ENCODE measurements at places on chromosomes 16 and 17. TPM values are rescaled to one million over a fixed set of nuclear protein-coding genes. Genes with fewer than 3 reads are reported as not detected.
A peak's percentile ranks its signal among the peaks of the same experiment; 100 is the strongest.

DNA sequence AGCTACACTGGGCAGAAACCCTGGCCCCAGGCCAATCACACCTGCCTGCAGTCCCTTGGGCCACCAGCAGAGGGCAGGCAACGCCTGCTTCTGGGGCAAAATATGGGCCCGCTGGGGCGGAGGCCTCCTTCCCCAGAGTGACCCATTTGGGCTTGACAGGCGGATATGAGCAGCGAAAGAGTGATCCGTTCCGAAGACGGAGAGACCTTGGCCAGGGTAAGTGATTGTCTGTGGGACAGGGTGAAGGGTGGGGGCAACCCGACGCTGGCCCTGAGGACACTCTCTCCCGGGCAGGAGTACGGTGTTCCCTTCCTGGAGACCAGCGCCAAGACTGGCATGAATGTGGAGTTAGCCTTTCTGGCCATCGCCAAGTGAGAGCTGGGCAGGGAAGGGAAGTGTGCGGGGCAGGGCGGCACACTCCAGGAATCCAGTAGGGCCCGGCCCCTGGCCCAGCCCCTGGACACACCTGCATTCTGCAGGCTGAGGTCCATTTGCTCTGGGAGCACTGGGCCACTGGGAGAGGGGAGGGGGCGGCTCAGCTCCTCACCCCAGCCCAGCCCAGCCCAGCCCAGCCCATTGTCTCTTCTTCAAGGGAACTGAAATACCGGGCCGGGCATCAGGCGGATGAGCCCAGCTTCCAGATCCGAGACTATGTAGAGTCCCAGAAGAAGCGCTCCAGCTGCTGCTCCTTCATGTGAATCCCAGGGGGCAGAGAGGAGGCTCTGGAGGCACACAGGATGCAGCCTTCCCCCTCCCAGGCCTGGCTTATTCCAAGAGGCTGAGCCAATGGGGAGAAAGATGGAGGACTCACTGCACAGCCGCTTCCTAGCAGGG lies 3.5 kb upstream of the NHERF1 start:
- H3K27ac ChIP-seq: peak overlapping the region; percentile 87
- no peaks in the 10 kb centered on the region for H3K36me3 ChIP-seq
- peaks cover 19% of the 10 kb centered on the region for H3K27me3 ChIP-seq
- H3K4me3 ChIP-seq: peak overlapping the region; percentile 58
- DNase-seq: peak; percentile 89
- peaks cover 57% of the 10 kb centered on the region for H3K4me1 ChIP-seq

DNA sequence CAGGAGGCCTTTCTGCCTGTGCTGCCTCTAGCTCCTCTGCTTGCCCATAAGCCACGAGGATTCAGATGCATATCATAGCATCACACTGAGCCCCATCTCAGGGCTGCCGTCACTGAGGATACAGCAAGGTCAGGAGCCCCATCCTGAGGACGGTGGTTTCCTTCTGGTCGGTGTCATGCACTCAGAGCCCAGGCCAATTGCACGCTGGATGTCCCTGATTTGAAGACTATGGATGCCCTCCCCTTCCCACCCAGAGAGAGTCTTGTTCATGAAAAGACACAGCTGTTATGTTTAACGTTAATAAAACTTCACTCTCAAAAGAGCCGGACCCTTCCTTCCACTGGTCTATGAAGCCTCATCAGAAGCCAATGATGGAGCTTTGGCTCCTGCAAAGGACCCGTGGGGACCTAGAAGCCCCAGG lies 19.9 kb downstream of the COTL1 start:
- DNase-seq: no peak
- peaks cover 36% of the 10 kb centered on the region for H3K4me1 ChIP-seq
- H3K36me3 ChIP-seq: no peaks in the 10 kb centered on the region
- H3K27ac ChIP-seq: peak overlapping the region; percentile 23
- H3K4me3 ChIP-seq: no peak overlapping the region
- H3K27me3 ChIP-seq: peaks cover 18% of the 10 kb centered on the region

DNA sequence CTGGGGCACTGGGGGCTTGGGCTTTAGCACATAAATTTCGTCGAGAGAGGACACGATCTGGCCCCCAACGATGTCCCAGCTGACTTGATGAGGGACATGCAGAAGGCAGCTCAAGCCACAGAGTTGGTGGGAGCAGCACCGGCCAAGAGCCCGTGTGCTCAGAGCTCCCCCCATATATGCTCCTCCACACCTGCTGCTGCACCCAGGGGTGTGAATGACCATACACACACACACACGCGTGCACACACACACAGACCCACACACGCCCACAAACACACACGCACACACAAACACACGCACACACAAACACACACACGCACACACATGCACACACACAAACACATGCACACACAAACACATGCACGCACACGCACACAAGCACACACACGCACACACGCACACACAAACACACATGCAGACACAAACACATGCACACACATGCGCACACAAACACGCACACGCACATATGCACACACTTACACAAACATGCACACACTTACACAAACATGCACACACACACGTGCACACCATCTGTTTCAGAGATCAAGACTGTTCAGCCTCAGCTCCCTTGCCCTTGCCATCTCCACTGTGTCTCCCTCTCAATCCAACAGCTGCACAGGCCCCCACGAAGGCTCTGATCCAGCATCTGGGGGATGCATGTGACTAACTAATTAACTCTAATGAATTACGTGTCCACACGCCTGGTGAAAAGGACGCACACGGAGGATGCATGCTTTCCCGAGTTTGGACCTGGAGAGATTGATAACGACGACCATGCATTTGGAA lies 85.6 kb upstream of the TNRC6C start:
- no peaks in the 10 kb centered on the region for H3K27me3 ChIP-seq
- no peak overlapping the region for H3K4me3 ChIP-seq
- peaks cover under 1% of the 10 kb centered on the region for H3K4me1 ChIP-seq

The ASIC2 gene
- not detected for total RNA-seq
